ENCODE measurements at places on chromosomes 16 and 17. TPM values are rescaled to one million over a fixed set of nuclear protein-coding genes. Genes with fewer than 3 reads are reported as not detected.
A peak's percentile ranks its signal among the peaks of the same experiment; 100 is the strongest.

GRCh38 chr17:41167561-41167960, 460 bp downstream of the KRTAP4-3 start:
- no peak overlapping the region for H3K4me3 ChIP-seq
- DNase-seq, result no peak
- no peaks in the 10 kb centered on the region for H3K27me3 ChIP-seq
- H3K36me3 ChIP-seq, result no peaks in the 10 kb centered on the region
- no peak overlapping the region for H3K27ac ChIP-seq

GRCh38 chr16:886802-887731, 83.7 kb downstream of the LMF1 start:
- H3K36me3 ChIP-seq, result no peaks in the 10 kb centered on the region
- H3K4me1 ChIP-seq, result no peaks in the 10 kb centered on the region

GRCh38 chr17:50076591-50077235, 18.4 kb upstream of the PDK2 start:
- no peaks in the 10 kb centered on the region for H3K36me3 ChIP-seq
- no peak overlapping the region for H3K4me3 ChIP-seq
- DNase-seq, result no peak

DNA sequence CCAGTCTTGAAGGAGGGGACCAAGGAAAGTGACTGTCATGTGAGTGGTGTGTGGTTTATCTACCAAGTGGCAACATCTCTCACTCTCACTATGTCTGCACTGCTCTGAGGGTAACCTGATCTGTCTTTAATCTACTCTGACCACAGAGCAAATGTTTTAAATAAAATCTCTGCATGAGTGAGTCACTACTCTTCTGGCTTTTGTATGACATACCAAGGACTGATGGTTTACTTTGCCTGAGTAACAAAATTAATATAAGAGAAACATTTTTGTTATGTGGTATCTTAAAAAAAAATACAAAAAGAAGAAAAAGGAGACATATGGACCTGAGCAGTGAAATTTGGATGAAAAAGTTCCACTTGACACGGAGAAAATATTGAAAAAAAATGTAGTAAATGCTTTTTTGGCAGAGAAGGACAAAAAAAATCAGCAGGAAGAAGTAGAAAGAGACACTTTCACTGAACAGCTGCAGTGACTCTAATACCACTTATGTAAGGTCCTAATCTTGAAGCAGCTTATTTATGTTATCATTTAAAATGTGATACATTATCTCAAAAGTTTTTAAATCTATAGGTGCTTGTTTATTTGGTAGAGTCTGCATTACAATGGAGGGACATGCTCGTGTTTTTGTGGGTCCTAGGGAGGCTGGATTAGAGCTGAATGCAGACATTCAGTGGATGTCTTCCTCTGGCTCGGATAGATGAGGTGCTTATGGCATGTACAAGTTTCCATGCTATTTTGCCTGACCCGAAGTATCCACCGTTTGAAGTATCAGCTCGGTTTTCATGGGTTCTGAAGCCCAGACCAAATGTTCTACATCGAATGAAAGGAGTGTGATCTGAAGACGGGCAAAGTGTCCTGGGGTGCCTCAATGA, 240.7 kb downstream of the MAP2K6 start:
- H3K4me3 ChIP-seq, result peak overlapping the region; percentile 50
- peaks cover 48% of the 10 kb centered on the region for H3K4me1 ChIP-seq
- peaks cover 3% of the 10 kb centered on the region for H3K36me3 ChIP-seq
- peak; percentile 94 for DNase-seq

GRCh38 chr16:84650062-84650991, 2.0 kb downstream of the KLHL36 start:
- no peak overlapping the region for H3K4me3 ChIP-seq
- H3K4me1 ChIP-seq, result peaks cover 13% of the 10 kb centered on the region
- no peak for DNase-seq
- H3K36me3 ChIP-seq, result no peaks in the 10 kb centered on the region

DNA sequence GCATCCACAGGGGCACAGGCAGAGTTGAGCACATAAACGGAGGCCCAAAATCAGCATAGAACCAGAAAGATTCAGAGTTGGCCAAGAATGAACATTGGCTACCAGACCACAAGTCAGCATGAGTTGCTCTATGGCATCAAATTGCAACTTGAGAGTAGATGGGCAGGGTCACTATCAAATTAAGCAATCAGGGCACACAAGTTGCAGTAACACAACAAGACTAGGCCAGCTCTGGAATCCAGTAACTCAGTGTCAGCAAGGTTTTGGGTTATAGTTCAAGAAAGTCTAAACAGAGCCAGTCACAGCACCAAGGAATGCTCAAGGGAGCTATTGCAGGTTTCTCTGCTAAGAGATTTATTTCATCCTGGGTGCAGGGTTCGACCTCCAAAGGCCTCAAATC, 12.9 kb downstream of the G6PC1 start:
- DNase-seq, result no peak
- H3K27ac ChIP-seq, result no peak overlapping the region
- no peak overlapping the region for H3K4me3 ChIP-seq
- H3K36me3 ChIP-seq, result no peaks in the 10 kb centered on the region
- no peaks in the 10 kb centered on the region for H3K27me3 ChIP-seq
- no peaks in the 10 kb centered on the region for H3K4me1 ChIP-seq

GRCh38 chr16:77409311-77409710, 25.5 kb downstream of the ADAMTS18 start:
- no peak overlapping the region for H3K27ac ChIP-seq
- no peaks in the 10 kb centered on the region for H3K36me3 ChIP-seq
- no peaks in the 10 kb centered on the region for H3K27me3 ChIP-seq
- H3K4me1 ChIP-seq, result no peaks in the 10 kb centered on the region

DNA sequence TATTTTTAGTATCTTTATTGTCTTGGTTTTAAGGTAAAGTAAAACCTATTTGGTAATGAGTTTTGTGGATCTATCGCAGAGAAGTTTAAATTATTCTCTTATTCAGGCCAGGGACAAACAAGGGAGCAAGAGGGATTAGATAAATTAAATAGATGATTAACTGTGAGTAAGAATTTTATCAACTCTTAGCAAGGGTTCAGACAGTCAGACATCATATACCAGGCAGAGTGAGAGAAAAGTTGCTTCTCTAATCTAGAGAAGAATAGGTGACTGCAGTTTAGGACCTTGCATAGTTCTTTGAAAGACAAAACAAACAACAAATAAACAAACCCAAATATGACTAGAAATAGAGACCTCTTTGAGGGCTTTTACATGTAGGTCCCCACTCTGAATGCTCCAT, 840.2 kb upstream of the GOT2 start:
- H3K4me1 ChIP-seq, result no peaks in the 10 kb centered on the region
- no peaks in the 10 kb centered on the region for H3K27me3 ChIP-seq
- H3K36me3 ChIP-seq, result no peaks in the 10 kb centered on the region
- DNase-seq, result no peak
- no peak overlapping the region for H3K27ac ChIP-seq
- H3K4me3 ChIP-seq, result no peak overlapping the region

- no peak for DNase-seq
- no peaks in the 10 kb centered on the region for H3K27me3 ChIP-seq
- H3K4me3 ChIP-seq, result no peak overlapping the region
- H3K27ac ChIP-seq, result peak overlapping the region; percentile 63
- H3K36me3 ChIP-seq, result peaks cover 45% of the 10 kb centered on the region
- H3K4me1 ChIP-seq, result peaks cover 66% of the 10 kb centered on the region
Measured at GRCh38 chr17:46167826-46168569, 25.2 kb downstream of the KANSL1 start.

DNA sequence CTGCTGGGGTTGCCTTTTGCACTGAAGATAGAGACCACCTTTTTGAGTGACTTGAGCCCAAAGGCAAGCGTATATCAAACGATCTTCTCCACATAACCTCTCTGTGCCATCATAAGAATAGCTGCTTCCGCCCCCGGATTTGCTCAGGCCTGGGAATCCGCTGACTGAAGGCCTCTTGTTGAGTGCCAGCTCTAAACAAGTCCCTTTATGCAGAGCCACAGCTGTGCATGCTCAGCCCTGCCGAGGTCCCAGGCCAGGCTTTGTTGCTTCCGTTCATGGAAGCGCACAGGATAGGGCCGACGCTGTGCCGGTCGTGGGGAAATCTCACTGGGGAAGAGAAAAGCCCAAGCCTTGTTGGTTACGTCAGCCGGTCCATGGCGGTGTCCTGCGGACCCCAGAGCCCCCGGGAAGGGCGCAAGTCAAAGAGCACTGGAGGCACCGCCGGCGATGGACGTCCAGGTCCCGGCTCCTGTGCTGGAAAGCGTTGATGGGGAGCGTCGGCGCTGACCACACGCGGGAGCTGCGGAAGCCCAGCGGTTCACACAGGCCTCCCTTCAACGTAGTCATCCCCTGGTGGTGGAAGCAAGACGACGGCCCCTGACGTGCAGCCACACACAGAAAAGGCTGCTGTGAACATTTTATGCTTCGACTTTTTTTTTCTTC, 23.5 kb upstream of the RPL13 start:
- no peak overlapping the region for H3K27ac ChIP-seq
- peaks cover 11% of the 10 kb centered on the region for H3K36me3 ChIP-seq
- H3K27me3 ChIP-seq, result no peaks in the 10 kb centered on the region
- H3K4me1 ChIP-seq, result no peaks in the 10 kb centered on the region
- no peak for DNase-seq

DNA sequence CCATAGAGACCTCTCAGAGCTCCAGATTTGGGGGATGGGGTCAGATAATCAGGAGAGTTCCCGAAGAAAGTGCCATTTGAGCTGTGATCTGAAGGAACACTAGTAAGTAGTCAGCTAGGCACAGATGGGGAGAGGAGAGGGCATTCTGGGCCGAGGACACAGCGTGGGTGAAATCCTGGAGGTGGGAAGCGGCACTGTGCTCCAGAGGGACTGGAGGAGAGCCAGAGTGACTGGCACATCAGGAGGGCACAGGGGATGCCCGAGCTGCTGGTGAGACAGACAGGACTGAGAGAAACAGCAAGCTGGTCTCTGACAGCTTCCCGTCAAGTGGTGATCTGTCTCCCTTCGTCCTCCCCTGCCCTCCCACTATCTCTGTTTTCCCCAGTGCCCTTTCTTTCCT, 40.6 kb downstream of the KNOP1 start:
- DNase-seq, result no peak
- H3K27me3 ChIP-seq, result no peaks in the 10 kb centered on the region
- H3K36me3 ChIP-seq, result no peaks in the 10 kb centered on the region
- H3K4me3 ChIP-seq, result no peak overlapping the region
- H3K27ac ChIP-seq, result no peak overlapping the region
- no peaks in the 10 kb centered on the region for H3K4me1 ChIP-seq

- H3K27me3 ChIP-seq, result no peaks in the 10 kb centered on the region
- no peaks in the 10 kb centered on the region for H3K36me3 ChIP-seq
- no peak overlapping the region for H3K27ac ChIP-seq
- no peaks in the 10 kb centered on the region for H3K4me1 ChIP-seq
- DNase-seq, result no peak
Measured at GRCh38 chr17:65074778-65075250, 18.3 kb upstream of the GNA13 start.

DNA sequence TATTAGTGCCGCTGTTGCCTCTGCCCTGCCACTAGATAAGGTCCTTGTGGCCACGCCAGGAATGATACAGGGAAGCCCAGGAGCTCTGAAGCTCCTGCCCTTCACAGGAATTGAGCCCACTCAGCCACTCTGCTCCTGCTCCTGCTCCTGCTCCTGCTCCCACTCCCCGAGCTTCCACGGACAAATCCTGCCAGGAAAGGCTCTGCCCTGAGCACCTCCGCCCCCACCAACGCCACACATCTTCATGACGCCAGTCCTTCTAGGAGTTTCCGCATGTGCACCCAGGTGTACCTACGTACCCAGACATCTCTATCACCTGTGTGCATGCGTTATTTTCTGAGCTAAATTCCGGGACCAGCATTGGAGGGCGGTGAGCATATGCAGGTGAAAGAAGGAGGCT, 369.1 kb downstream of the C16orf95 start:
- H3K36me3 ChIP-seq, result no peaks in the 10 kb centered on the region
- no peak for DNase-seq
- no peaks in the 10 kb centered on the region for H3K4me1 ChIP-seq
- no peak overlapping the region for H3K4me3 ChIP-seq

GRCh38 chr16:1906055-1906845, 12.0 kb downstream of the HS3ST6 start:
- no peaks in the 10 kb centered on the region for H3K36me3 ChIP-seq
- no peaks in the 10 kb centered on the region for H3K4me1 ChIP-seq
- H3K27me3 ChIP-seq, result no peaks in the 10 kb centered on the region
- DNase-seq, result no peak
- H3K27ac ChIP-seq, result no peak overlapping the region
- H3K4me3 ChIP-seq, result no peak overlapping the region

DNA sequence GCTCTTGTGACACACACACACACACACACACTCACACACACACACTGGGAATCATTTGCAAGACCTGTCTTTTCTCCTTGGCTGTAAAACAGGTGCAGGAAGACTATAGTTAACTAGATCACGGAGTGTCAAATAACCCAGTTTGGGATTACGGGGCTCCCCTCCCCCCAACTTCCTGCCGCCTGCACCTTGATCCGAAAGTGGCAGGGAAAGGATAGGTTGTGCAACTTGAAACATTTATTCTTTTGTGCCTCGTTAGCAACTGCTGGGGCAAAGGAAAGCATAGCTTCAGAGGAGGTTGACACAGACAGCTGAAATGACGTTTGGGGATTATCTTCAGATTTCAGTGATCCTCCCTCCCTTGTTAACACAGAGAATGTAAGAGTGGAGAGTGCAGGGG, 149.5 kb downstream of the NTN1 start:
- no peak overlapping the region for H3K27ac ChIP-seq
- no peak overlapping the region for H3K4me3 ChIP-seq
- H3K4me1 ChIP-seq, result no peaks in the 10 kb centered on the region

GRCh38 chr17:77210331-77210730, 69.6 kb downstream of the SEC14L1 start:
- DNase-seq, result peak; percentile 63
- H3K27me3 ChIP-seq, result no peaks in the 10 kb centered on the region
- peak overlapping the region; percentile 26 for H3K4me3 ChIP-seq
- peaks cover 33% of the 10 kb centered on the region for H3K36me3 ChIP-seq
- H3K4me1 ChIP-seq, result peaks cover 60% of the 10 kb centered on the region

- H3K36me3 ChIP-seq, result no peaks in the 10 kb centered on the region
- no peak overlapping the region for H3K27ac ChIP-seq
- no peak for DNase-seq
- no peaks in the 10 kb centered on the region for H3K27me3 ChIP-seq
- no peaks in the 10 kb centered on the region for H3K4me1 ChIP-seq
Measured at GRCh38 chr16:50444526-50444925, 75.7 kb upstream of the BRD7 start.

The CHST4 gene
- 0.22 TPM for total RNA-seq

The IGSF6 gene
- total RNA-seq, result 0.56 TPM

The NETO2 gene
- total RNA-seq, result 84.4 TPM

The NPIPB13 gene
- 0.58 TPM for total RNA-seq

The ARL17B gene
- total RNA-seq, result 19.7 TPM

The LGALS9C gene
- total RNA-seq, result not detected

The VPS4A gene
- total RNA-seq, result 18.3 TPM

The HAS3 gene
- 1.9 TPM for total RNA-seq

The PROCA1 gene
- total RNA-seq, result 2.7 TPM

The CA4 gene
- total RNA-seq, result not detected

The C16orf46 gene
- total RNA-seq, result 0.22 TPM

The SCGB1C2 gene
- not detected for total RNA-seq

The CRISPLD2 gene
- total RNA-seq, result not detected

The CBLN1 gene
- total RNA-seq, result not detected
